ENCODE measurements at places on chromosomes 7 and 10. TPM values are rescaled to one million over a fixed set of nuclear protein-coding genes. Genes with fewer than 3 reads are reported as not detected.

Gene CRYGN
- total RNA-seq = not detected

Gene ANKRD2
- 0.15 TPM for total RNA-seq

Gene RET
- 0.04 TPM for total RNA-seq

DNA sequence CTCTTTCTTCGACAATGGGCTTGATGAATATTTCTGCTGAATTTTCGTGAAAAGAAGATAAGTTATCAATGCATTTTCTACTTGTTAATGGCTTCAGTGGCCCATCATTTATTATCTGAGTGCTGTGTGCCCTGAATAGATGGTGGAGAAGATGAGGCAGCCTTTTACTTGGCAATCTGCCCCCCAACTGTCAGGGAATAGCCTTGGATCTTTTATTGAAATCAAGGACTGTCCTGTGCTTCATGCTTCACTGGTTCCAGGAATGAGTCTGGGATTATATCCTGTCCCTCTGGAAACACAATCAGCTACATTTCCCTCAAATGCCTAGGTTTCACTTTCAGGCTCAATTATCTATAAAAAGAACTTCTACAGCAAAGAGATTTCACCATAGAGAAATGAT lies 75.9 kb upstream of the NXPH1 start:
- no peak for DNase-seq

GRCh38 chr7:120441850-120442249 lies 168.9 kb downstream of the KCND2 start:
- no peak for DNase-seq
